T-helper 9 cell (primary cell): ENCODE measurements at places on chromosomes 12 and 14.

DNA sequence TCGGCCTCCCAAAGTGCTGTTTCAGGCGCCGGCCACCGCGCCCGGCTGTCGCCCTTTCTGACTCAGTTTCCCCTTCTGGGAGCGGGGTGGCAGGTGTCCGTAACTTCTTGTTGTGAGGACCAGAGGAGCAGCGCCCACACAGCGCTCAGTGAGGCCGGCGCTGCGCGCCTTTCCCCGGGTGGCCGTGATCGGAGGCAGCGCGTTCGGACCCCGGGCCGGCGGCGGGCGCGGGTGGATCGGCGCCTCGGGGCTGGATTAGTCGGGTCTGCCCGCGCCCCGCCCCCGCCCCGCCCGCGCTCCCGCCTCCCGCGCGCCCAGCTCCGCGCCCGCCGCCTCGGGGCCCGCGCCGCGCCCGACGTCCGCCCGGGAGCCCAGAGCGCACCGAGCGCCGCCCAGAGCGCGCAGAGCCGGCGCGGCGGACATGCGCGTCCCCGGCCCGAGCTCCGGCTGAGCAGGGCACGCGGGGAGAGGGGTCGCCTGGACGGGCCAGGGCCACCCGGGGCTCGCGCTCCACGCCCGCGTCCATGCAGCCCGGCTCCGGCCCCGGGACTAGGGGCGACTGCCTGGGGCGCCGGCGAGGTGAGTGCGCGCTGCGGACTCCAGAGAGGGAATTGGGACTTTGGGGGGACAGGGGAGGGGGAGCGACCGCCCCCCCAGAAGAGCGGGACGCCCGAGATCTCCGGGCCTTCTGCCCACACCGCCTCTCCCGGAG is 50.6 kb downstream of the LRCOL1 start:
- DNase-seq = no peak

DNA sequence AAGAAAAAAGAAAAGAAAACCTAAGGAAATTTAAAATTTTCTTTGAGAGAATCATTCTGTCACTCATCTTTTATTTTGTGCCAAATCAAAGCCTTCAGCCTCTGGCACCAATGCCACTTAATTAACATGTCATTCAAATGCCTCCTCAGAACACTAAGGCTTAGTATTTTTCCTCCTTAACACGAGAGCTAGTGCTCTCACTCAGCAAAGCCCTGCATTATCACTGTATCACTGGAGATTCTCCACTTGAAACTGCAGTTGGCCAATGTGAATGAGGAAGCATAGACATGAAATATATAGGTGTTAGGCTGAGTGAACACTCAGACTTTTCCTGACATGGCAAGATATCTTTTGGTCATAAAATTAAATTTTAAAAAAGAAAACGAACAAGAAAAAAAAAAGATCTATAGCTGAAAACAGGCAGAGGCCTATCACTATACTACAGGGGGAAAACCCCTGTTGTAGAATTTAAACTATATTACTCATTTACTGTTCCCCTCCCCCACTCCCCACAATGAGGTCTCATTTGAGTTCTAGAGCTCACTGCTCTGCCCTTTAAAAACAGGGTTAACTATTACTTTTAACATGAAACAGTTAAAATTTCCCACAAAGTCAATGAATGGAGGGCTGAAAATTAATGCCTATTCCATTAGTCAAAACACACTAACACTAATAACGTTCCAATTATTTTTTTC is 5.1 kb downstream of the MBIP start:
- no peak for DNase-seq

DNA sequence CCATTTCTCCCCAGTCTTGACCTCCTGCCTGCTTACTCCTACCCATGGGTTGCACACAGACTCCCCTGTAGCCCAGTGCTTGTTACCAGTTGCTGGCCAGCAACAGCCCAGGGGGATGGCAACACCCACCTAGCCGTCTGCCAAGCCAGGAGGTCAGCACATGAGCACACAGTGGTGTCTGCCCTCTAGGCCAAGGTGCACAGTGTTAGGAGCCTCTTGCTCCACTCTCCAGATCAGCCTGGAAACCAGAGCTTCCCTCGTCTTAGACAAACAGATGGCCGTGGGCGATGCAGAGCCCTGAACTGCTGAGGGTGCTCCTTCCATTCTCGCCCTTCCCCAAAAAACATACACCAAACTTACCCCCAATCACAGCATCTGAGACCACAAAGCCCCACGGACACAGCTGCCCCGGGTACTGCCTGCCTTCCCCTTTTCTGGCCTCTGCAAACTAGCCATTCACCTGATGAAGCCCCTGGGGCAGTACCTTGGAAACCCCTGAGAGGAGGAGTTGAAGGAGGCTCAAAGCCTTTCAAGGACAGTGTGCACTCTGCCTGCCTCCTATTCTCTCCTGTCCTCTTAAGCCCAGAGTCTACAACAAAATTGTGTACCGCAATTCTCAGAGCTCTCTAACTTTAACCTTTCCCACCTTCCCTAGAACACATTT is 1.0 kb upstream of the GPD1 start:
- DNase-seq = no peak

DNA sequence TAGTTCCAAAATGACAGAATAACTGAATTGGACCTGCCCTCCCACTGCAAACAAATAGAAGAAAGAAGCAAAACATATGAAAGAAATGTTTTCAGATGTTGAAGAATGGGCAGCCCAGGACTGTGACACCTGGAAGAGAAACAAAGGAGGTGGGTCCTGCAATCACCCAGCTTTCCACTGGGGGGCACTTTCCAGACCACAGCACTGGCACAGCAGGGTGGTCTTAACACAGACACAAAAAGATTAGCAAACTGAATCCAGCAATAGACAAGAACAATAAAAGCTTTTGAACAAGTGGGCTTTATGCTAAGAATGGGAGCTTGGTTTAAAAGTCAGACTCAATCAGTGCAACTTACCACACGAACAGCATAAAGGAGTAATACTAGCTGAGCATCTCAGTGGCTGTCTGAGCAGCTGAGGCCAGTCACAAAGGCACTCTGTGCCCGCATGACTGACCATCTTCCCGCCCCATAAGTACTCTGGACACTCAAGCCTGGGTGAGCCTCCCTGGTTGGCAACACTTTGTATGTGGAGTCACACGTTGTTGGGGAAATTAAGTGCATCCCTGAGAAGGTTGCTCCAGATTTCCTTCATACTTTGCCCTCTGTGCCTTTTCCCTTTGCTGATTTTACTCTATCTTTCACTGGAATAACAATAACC is 27.7 kb downstream of the JKAMP start:
- no peak for DNase-seq

DNA sequence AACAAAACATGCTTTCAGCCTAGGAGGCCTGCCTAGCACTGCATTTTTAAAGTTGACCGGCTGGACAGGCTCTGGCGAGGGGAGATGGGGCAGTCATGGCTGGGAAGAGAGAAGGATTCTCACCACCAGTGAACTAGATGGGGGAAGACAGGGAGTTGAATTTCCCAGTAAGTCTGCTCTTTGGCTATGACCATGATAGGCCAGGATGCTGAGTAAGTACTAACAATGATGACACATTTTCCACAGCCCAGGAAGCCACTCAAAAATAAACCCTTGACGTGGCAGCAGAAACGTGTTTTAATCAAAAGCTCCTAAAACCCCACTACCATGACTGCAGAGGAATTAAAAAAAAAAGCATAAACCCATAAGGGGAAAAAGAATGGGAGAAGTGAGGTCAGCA is 19.0 kb downstream of the KCTD10 start:
- no peak for DNase-seq

GRCh38 chr14:45787167-45787566 is 534.2 kb upstream of the MIS18BP1 start:
- DNase-seq = no peak

- no peak for DNase-seq
Measured at GRCh38 chr12:54328595-54329337, 3.8 kb downstream of the COPZ1 start.

DNA sequence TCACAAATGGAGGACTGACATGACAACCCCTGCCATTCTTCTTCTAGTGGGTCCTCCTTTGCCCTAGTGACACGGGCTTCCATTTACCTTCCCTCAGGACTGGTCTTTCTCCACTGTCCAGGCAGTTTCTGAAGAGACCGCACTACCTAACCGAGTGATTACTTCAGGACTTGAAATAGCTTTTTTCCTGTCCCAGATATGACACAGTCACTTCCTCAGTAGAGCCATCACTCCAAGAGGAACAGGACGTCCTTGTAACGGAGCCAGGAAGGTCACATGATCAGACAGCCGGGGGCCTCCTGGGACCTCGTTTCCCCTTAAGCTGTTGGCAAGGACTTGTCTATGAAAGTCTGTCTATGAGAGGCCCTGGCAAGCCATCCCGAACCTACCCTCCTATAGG is 62.3 kb downstream of the FOS start:
- DNase-seq = no peak

DNA sequence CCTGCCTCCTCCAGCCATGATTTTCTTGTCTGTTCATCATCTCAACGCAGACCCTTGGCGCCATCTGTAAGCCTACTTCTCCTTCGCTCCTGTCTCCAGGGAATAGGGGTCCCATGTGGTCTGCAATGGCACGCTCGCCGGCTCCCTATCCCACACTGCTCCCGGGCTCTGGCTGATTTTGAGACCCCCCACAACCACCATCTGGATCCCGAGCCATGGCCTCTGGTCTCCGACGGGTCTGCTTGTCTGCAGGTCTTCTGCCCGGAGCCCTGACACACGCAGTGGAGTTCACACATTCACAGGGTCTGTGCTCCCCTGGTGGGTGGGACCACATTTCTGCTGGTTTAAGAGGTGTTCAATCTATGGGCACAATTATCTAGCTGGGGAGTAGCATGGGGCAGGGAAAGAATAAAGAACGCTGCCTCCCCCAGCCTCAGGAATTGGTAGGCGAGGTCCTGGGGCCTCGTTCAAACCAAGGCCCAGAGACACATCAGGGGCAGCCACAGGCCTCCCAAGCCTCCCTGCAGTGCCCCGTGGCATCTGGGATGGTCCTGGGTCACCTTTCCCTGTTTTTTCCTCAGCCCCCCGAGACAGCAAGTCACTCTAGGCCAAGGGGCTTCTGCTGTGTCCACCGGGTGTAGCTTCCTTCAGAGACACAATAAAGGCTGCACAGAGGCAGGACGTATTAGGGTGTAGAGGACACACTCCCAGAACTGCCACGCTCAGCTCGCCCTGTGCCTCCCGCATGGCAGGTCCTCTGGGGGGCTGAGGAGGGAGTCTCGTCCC is 21.5 kb downstream of the FZD10 start:
- DNase-seq = no peak

GRCh38 chr14:37669242-37669641 is 73.8 kb downstream of the TTC6 start:
- DNase-seq = no peak

DNA sequence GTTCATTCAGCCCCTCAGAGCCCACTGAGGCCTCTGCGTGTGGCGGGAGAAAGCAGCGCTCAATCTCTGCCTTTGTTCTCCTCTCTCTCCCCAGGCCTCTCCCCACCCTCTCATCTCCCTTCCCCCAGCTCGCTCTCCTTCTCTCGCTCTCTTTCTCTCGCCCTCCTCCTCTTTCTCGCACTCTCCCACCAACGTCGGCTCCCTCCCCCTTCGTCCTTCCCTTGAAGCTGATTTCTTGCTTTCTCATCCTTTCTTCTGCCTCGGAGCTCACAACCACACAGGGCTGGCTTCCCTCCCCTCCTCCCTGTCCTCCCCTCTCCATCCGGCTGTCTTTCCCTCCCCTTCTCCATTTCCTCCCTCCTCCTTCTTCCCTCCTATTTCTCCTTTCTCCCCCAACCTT is 96.4 kb downstream of the LRRC74A start:
- DNase-seq = no peak

DNA sequence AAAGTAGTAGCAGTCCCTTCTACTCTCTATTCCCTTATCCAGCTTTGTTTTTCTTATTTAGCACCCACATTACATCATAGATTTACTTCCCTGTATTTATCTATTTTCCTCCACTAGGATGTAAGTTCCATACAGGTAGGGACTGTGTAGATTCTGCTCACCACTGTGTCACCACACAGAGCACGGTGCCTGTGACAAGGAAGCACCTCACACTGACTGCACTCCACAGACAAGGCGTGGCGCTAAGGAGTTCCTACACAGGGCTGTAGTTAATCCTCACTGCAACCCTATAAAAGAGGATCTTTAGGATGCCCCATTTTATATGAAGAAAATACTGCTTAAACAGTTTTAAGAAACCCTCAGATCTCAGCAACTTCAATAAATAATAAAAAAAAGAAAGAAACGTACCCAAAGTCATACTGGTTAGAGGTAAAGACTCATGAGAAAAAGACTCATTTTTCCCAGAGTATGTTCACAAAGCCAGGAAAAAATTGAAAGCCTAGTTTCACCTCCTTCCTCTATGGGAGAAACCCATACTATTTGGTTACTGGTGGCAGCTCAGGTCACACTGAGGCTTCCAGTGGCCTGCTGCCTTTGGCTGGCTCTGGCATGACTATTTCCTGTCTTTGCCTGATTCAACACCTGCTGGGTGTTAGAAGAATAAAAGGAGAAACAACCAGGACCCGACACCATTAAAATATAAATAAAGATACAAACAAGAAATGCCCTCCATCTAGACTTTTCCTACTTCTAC is 36.9 kb downstream of the RAD9B start:
- DNase-seq = no peak

- DNase-seq = no peak
Measured at GRCh38 chr14:105859717-105860614, 333.6 kb downstream of the TMEM121 start.

GRCh38 chr12:41073633-41074472 is 114.3 kb upstream of the PDZRN4 start:
- DNase-seq = no peak

GRCh38 chr12:7018350-7019042 is at the start of gene LPCAT3:
Gene LPCAT3, minus strand, starts transcription at chr12:7018476. Its CDS starts 52 bp downstream, at chr12:7018424.
- peak; percentile 93 for DNase-seq

DNA sequence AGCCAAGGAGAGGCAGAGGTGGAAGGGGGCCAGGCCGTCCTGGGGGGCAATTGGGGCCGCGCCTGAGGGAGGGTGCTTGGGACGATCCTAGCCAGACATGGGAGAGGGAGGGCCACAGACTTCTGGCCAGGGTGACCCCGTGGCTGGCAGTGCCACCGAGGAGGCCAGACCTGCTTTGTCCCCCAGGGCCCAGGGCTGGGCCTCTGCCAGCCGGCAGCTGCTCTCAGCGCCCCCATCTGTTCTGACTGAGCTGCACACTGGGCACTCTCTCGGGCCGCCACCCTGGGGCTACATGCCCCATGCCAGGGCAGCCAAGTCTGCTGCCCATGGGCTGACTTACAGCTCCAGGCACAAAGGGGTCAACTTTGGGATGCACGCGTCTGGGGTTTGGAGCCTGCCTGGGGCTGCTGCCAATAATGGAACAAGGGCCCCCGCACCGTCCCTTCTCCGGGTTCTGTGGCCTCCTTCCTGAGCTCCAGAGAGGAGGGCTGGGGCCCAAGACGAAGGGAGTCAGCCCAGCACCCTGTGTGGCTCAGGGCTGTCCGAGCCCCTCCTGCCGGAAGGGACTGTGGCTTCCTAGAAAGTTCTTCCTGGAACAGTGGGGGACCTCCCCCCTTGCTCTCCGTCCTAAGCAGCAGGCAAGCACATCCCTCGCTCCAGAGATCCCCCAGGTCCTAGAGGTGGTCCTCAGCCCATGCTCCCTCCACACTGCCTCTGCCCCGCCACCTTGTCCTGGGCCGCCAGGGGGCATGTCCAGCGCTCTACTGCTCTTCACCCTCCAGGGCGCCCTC is 1.1 kb downstream of the ADSS1 start:
- DNase-seq = no peak
